Right atrium auricular region (tissue), 2 donors: ENCODE measurements at places on chromosomes 4 and X. TPM values are rescaled to one million over a fixed set of nuclear protein-coding genes. Genes with fewer than 3 reads are reported as not detected.

The NMU gene
- total RNA-seq, result 0.47 TPM

The ARHGEF9 gene
- 57.7 TPM for total RNA-seq

The DUSP21 gene
- total RNA-seq, result not detected

The DTHD1 gene
- not detected for total RNA-seq

The BTK gene
- 2.4 TPM for total RNA-seq

The SCML2 gene
- total RNA-seq, result 1.1 TPM

The GPR143 gene
- 1.1 TPM for total RNA-seq

The PDE5A gene
- 5.8 TPM for total RNA-seq

The RHOXF2B gene
- total RNA-seq, result not detected
